ENCODE measurements at places on chromosomes 4 and X. TPM values are rescaled to one million over a fixed set of nuclear protein-coding genes. Genes with fewer than 3 reads are reported as not detected.

- H3K27me3 ChIP-seq, result no peaks in the 10 kb centered on the region
- no peak overlapping the region for H3K4me3 ChIP-seq
- peaks cover 55% of the 10 kb centered on the region for H3K4me1 ChIP-seq
- H3K36me3 ChIP-seq, result no peaks in the 10 kb centered on the region
Observed at GRCh38 chr4:173181848-173182247, 13.2 kb downstream of the GALNT7 start.

GRCh38 chr4:28754376-28754775 is 1893.7 kb downstream of the STIM2 start:
- no peaks in the 10 kb centered on the region for H3K27me3 ChIP-seq
- DNase-seq, result no peak
- no peaks in the 10 kb centered on the region for H3K36me3 ChIP-seq
- no peak overlapping the region for H3K27ac ChIP-seq
- H3K4me3 ChIP-seq, result no peak overlapping the region
- no peaks in the 10 kb centered on the region for H3K4me1 ChIP-seq

DNA sequence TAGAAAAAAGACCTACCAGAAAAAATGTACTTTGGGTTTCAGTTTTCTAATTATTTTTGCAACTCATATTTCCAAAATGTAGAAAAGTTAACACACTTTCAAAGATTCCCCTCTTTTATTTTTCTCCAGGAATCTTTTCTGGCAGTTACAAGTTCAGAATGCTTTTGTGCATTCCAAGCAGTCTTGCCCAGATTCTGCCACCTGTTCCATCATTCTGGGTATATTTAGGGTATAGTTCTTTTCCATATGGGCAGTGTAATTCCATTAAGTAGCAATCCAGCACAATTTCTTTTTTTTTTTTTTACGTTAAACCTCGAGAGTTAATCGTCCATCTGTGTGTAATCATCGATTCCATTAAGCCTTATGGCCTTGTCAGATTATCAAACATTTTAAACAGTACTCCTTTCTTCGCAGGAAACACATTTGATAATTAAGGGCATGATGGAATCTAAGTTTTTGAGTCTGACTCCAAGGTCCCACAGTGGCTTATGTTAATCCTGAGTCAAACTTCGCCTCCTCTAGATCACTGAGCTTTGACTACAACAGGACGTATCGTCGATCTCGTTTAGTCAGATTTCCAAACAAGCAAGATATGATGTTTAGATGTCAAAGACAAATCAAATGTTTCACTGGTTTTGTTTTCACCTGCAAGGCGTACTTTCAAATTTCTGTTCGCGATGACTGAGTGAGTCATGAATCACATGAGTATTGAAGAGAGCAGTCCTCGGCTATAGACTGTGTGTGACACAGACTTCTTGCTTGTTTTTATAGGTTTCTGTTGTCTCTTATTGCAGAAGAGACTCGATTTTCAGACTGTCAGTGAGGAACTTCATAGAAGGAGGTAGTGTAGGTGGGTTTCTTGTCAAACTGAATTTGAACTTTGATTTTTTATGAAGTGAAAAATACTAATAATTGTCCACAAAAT is 118.9 kb upstream of the GK2 start:
- H3K4me3 ChIP-seq, result no peak overlapping the region
- DNase-seq, result no peak
- no peaks in the 10 kb centered on the region for H3K36me3 ChIP-seq
- H3K27ac ChIP-seq, result no peak overlapping the region
- no peaks in the 10 kb centered on the region for H3K4me1 ChIP-seq

GRCh38 chrX:65601126-65601525 is 66.3 kb upstream of the MSN start:
- no peak for DNase-seq
- no peaks in the 10 kb centered on the region for H3K27me3 ChIP-seq
- peaks cover 46% of the 10 kb centered on the region for H3K4me1 ChIP-seq
- H3K36me3 ChIP-seq, result no peaks in the 10 kb centered on the region
- H3K27ac ChIP-seq, result peak overlapping the region; percentile 86

DNA sequence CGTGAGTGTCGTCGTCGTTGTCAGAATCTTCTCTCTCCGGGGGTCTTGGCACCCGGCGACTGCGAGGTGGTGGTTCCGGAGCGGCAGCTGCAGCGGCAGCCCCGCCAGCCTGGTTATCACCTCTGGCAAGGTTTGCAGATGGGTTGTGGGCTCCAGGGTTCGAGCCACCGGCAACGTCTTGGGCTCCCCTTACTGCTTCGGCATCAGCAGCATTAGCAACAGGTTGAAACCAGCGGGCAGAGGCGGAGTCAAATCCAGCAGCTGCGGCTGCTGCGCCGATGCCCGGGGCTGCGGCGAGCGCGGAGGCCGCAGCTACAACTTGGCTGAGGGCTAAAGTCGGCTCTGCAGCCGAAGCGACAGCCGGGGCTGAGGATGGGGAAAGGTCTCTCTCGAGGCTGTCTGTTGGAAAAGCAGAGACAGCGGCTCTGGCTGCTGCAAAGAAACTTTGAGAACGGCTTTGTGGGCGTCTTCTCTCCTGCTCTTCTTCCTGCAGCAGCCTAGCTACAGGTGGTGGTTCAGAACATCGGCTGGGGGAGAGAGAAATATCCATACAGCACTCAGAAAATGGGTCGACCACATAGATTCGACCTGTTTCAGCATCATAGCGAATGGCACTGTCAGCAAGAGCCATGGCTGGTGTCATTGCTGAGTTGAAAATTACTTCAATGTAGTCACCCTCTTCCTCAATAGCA is 3.6 kb downstream of the IRS4 start:
- H3K4me3 ChIP-seq, result no peak overlapping the region
- H3K4me1 ChIP-seq, result no peaks in the 10 kb centered on the region

DNA sequence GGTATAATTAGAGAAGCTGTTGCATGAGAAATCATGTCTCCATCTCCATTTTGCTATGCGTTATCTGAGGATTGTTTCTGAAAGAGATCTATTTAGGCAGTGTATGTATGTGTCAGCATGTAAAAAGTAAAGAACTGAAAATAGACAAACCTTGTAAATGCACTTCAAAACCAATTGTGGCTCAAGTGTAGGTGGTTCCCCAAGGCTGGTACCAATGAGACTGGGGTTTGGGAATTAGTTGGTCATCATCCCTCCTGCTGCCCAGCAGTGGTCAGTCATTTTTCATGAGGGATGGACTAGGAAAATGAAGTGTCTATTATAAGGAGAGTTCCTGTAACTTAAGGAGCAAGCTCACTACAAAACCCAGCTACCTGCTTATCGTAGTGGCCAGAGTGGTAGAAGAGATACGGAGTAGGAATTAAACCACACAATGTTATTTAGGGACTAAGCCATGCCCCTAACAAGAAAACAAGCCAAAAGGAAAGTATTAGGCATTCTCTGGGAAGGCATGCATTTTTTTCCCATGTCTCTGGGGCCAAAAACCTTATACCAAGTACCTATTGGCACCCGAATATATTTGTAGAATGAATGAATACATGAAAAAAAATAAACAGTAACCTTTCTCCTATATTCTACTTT is 259.0 kb downstream of the CHIC1 start:
- no peak for DNase-seq
- H3K27ac ChIP-seq, result no peak overlapping the region
- H3K27me3 ChIP-seq, result no peaks in the 10 kb centered on the region

TLR2 gene
- total RNA-seq, result 56.1 TPM

DNA sequence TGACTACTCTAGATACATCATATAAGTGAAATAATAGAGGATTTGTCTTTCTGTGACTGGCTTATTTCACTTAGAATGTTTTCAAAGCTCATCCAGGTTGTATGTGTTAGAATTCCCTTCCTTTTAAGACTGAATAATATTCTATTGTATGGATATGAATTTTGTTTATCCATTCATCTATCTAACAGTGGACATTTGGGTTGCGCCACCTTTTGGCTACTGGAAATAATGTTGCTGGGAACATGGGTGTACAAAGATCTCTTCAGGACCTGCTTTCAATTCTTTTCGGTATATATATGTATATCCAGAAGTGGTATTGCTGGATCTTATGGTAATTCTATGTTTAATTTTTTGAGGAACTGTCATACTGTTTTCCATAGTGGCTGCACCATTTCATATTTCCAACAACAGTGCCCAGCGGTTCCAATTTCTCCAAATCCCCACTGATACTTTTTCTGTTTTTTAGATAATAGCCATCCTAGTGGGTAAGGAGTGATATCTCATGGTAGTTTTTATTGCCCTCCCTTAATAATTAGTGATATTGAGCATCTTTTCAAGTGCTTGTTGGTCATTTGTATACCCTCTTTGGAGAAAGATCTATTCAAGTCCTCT is 3.4 kb upstream of the SCD5 start:
- no peak overlapping the region for H3K4me3 ChIP-seq
- no peak overlapping the region for H3K27ac ChIP-seq
- DNase-seq, result no peak

DNA sequence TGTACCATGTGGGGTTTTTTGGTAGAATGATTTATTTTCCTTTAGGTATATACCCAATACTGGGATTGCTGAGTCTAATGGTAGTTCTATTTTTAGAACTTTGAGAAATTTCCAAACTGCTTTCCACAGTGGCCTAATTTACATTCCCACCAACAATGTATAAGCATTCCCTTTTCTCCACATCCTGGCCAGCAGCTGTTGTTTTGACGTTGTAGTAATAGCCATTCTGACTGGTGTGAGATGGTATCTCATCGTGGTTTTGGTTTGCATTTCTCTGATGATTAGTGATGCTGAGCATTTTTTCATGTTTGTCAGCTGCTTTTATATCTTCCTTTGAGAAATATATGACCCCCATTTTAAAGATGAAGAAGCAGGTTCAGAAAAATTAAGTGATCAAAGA is 153.7 kb downstream of the CBR4 start:
- peaks cover 12% of the 10 kb centered on the region for H3K4me1 ChIP-seq
- no peak overlapping the region for H3K27ac ChIP-seq
- no peak for DNase-seq
- no peaks in the 10 kb centered on the region for H3K36me3 ChIP-seq
- no peak overlapping the region for H3K4me3 ChIP-seq

- H3K4me3 ChIP-seq, result no peak overlapping the region
- no peaks in the 10 kb centered on the region for H3K36me3 ChIP-seq
- H3K27ac ChIP-seq, result peak overlapping the region; percentile 84
- no peaks in the 10 kb centered on the region for H3K27me3 ChIP-seq
Observed at GRCh38 chrX:30613721-30614120, 36.2 kb upstream of the TASL start.

GRCh38 chr4:99408346-99408745 is 26.8 kb downstream of the ADH7 start:
- H3K27me3 ChIP-seq, result no peaks in the 10 kb centered on the region
- H3K4me3 ChIP-seq, result no peak overlapping the region
- H3K27ac ChIP-seq, result no peak overlapping the region
- no peaks in the 10 kb centered on the region for H3K36me3 ChIP-seq

GRCh38 chrX:107678957-107679740 is 50.8 kb downstream of the PRPS1 start:
- no peaks in the 10 kb centered on the region for H3K36me3 ChIP-seq
- peaks cover 6% of the 10 kb centered on the region for H3K27me3 ChIP-seq
- H3K27ac ChIP-seq, result peak overlapping the region; percentile 95
- no peak overlapping the region for H3K4me3 ChIP-seq
- H3K4me1 ChIP-seq, result peaks cover 67% of the 10 kb centered on the region

FAM184B gene
- not detected for total RNA-seq

PAGE4 gene
- not detected for total RNA-seq

MAGEA1 gene
- not detected for total RNA-seq

GRCh38 chr4:113433536-113434246 is 327.8 kb downstream of the CAMK2D start:
- no peaks in the 10 kb centered on the region for H3K27me3 ChIP-seq
- no peaks in the 10 kb centered on the region for H3K36me3 ChIP-seq
- H3K27ac ChIP-seq, result no peak overlapping the region
- DNase-seq, result no peak

GRCh38 chrX:70769659-70770227 is 138.8 kb downstream of the TEX11 start:
- H3K27ac ChIP-seq, result no peak overlapping the region
- H3K4me3 ChIP-seq, result no peak overlapping the region
- H3K4me1 ChIP-seq, result no peaks in the 10 kb centered on the region
- DNase-seq, result no peak
- H3K27me3 ChIP-seq, result no peaks in the 10 kb centered on the region
- no peaks in the 10 kb centered on the region for H3K36me3 ChIP-seq

MAGEE2 gene
- not detected for total RNA-seq

RHOXF1 gene
- not detected for total RNA-seq

DNA sequence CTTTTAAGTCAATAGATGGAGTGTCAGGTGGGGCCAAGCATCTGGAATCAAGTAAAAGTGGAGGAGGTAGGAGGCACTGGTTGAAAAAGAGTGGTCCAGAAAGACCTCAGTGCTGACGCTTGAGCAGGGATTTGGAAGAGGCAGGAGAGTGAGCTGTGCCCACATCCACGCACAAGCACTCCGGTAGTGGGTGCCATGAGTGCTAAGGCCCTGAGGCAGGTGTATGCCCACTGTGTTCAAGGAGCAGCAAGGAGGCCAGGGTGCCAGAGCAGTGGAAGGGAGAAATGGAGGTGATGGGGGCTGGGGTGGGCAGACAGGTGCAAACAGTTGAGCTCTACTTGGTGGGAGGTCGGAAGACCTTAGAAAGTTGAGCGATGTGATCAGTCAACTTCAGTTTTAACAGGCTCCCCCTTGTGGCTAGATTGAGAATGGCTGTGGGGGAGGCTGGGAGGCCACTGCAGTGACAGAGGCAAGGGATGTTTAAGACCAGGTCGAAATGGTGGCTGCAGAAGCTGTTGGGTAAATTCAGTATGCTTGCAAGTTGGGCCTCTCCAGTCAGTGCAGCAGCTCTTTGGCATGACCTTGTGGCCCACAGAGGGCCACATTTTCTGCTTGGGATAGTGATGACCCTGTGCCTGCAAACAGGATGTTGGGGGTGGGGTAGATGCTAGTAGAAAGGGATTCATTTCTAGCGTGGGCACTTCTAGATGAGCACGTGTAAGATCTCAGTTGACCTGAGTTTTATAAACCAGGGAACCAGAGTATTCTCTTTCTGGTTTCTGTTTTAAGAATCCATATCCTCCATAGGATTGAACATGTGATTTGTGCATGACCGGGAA is 12.7 kb downstream of the TKTL1 start:
- H3K27me3 ChIP-seq, result no peaks in the 10 kb centered on the region
- H3K4me1 ChIP-seq, result peaks cover 10% of the 10 kb centered on the region
- no peak overlapping the region for H3K4me3 ChIP-seq
- no peaks in the 10 kb centered on the region for H3K36me3 ChIP-seq
- H3K27ac ChIP-seq, result peak overlapping the region; percentile 13

DNA sequence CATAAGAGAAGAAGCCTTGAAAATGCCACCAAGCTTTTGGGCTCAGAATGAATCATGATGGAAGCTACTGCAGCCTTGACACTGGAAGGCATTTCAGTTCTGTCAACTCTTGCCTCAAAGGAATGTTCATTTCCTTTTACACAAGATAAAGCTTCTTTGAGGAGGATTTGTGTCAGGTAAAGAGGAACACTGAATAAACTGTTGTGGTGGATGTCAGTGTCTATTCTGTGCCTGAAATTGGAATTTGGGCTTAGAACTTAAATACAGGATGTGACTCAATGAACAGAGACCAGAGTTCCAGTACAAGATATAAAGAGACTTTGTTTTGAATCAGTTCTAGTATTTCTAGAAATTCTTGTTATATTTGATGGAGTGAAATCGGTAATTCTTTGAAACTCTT is 313.2 kb downstream of the PACRGL start:
- no peak overlapping the region for H3K27ac ChIP-seq
- no peaks in the 10 kb centered on the region for H3K27me3 ChIP-seq
- H3K36me3 ChIP-seq, result no peaks in the 10 kb centered on the region
- no peak for DNase-seq

Data from spleen (tissue), 13 donors.